Aortic smooth muscle cell (primary cell): ENCODE measurements at places on chromosomes 12 and 14. TPM values are rescaled to one million over a fixed set of nuclear protein-coding genes. Genes with fewer than 3 reads are reported as not detected.

Gene ESPL1
- total RNA-seq: 3.9 and 7.8 TPM in 2 replicates

Gene PLEK2
- 2.2 and 2.9 TPM in 2 replicates for total RNA-seq

Gene PTPRB
- total RNA-seq: 2.4 and 2.5 TPM in 2 replicates

Gene OR6C2
- not detected in 2 replicates for total RNA-seq

Gene TMTC1
- 27.0 and 101 TPM in 2 replicates for total RNA-seq

Gene PIWIL1
- total RNA-seq: not detected in 2 replicates

Gene GLIPR1L2
- 0.92 and 1.1 TPM in 2 replicates for total RNA-seq

Gene TEAD4
- 7.0 and 7.6 TPM in 2 replicates for total RNA-seq

Gene GALNT8
- under 0.01 TPM in 1 of 2 replicates, not detected in the other for total RNA-seq

Gene TPPP2
- not detected in 2 replicates for total RNA-seq

Gene ZDHHC22
- not detected in 2 replicates for total RNA-seq

Gene OTX2
- not detected in 2 replicates for total RNA-seq

Gene PPP4R3A
- total RNA-seq: 47.2 and 50.9 TPM in 2 replicates

Gene KCNMB4
- 0.26 and 0.56 TPM in 2 replicates for total RNA-seq

Gene COCH
- 0.06 TPM in 1 of 2 replicates, not detected in the other for total RNA-seq

Gene HPD
- 4.7 and 19.3 TPM in 2 replicates for total RNA-seq

Gene C12orf54
- not detected in 2 replicates for total RNA-seq

Gene C1S
- 215 and 232 TPM in 2 replicates for total RNA-seq

Gene KRT83
- not detected in 2 replicates for total RNA-seq

Gene SMIM41
- total RNA-seq: 0.06 and 0.13 TPM in 2 replicates

Gene OR4E2
- total RNA-seq: not detected in 2 replicates

Gene TECPR2
- total RNA-seq: 9.1 and 12.4 TPM in 2 replicates

Gene ARHGEF25
- total RNA-seq: 16.8 and 18.8 TPM in 2 replicates

Gene PRKAG1
- 83.4 and 87.9 TPM in 2 replicates for total RNA-seq

Gene GPR135
- 2.0 and 2.4 TPM in 2 replicates for total RNA-seq

Gene CCNB1IP1
- 25.1 and 27.9 TPM in 2 replicates for total RNA-seq

Gene THAP2
- total RNA-seq: 2.4 and 2.6 TPM in 2 replicates

Gene TTC7B
- 19.0 and 25.3 TPM in 2 replicates for total RNA-seq

Gene PRR4
- 0.53 and 2.2 TPM in 2 replicates for total RNA-seq

Gene KRT79
- not detected in 2 replicates for total RNA-seq

Gene ACSM4
- not detected in 2 replicates for total RNA-seq

Gene CGRRF1
- total RNA-seq: 10.4 TPM in 2 replicates

Gene PTPRR
- total RNA-seq: 0.53 and 1.5 TPM in 2 replicates

Gene MMP19
- total RNA-seq: 6.7 and 11.0 TPM in 2 replicates

Gene BMP4
- 2.4 and 8.6 TPM in 2 replicates for total RNA-seq

Gene HHIPL1
- 5.7 and 6.7 TPM in 2 replicates for total RNA-seq

Gene DAO
- not detected in 2 replicates for total RNA-seq

Gene PRIM1
- 7.3 and 8.6 TPM in 2 replicates for total RNA-seq

Gene TBPL2
- total RNA-seq: not detected in 2 replicates

Gene POTEM
- not detected in 2 replicates for total RNA-seq
